Stimulated activated CD8-positive, alpha-beta memory T cell treated with anti-CD3 and anti-CD28 coated beads, Interleukin-2, amount 100 ng/mL, for 1 hour (primary cell): ENCODE measurements at places on chromosomes 13 and 19.

GRCh38 chr13:42392716-42393572 lies 121.0 kb downstream of the AKAP11 start:
- no peak for DNase-seq

DNA sequence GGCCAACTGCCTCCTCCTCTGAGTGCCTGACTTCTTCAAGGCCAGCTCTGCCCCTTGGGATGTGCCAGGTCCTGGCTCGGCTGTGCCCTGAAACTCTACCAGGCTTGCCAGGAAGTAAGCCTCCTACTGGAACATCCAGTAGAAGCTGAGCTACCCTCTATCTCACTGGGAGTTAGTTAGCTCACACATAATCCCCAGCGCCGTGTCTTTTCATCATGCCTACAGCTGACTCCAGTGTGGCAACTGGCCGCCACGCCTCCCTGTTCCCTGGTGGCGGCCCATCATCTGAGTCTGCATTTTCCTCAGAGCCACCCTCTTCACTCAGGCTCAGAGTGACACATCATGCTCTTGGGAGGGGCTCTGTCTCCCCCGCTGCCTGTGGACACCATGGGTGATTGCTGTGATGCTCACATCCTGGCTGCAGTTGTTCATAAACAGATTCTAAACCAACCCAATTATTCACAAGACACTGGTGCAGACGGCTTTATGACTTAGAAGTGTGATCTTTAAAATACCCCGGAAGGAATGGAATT lies 131.9 kb upstream of the IRS2 start:
- no peak for DNase-seq

GRCh38 chr19:2578391-2578890 lies 102.5 kb downstream of the GADD45B start:
- no peak for DNase-seq

GRCh38 chr13:73038064-73038463 lies 20.7 kb upstream of the KLF5 start:
- DNase-seq, result no peak

- DNase-seq, result no peak
Observed at GRCh38 chr19:2716722-2717637, 4.2 kb downstream of the DIRAS1 start.
